ENCODE measurements at places on chromosomes 1 and 21. TPM values are rescaled to one million over a fixed set of nuclear protein-coding genes. Genes with fewer than 3 reads are reported as not detected.

Gene SRRM1
- total RNA-seq, result 53.3 TPM

- no peak for DNase-seq
These were observed 850.9 kb downstream of the USP25 start for GRCh38 chr21:16580661-16581060.

- DNase-seq, result no peak
These were observed 33.6 kb downstream of the WLS start for GRCh38 chr1:68198752-68199151.

- no peak for DNase-seq
These were observed 39.0 kb upstream of the TADA1 start for GRCh38 chr1:166915042-166915441.
